NCI-H2107 (cell line): ENCODE measurements at places on chromosomes 16 and 17.

DNA sequence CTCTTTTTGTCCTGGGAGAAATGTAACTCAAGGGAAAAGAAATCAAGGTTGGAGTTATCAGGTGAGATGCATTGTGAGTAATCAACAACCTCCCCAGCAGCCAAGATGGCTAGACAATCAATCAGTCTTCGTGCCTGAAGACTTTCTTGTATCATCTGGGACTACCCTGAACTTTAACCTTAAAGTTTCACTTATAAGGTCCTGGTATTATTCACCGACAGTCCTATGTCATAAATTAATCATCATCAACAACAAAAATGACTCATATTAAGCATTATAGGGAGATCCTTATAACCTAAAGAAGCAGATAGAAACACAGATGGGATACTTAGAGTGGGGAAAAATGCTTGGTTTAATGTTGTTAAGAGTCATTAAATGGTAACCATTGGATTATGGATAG lies 7.7 kb upstream of the TEKT3 start:
- DNase-seq = no peak

DNA sequence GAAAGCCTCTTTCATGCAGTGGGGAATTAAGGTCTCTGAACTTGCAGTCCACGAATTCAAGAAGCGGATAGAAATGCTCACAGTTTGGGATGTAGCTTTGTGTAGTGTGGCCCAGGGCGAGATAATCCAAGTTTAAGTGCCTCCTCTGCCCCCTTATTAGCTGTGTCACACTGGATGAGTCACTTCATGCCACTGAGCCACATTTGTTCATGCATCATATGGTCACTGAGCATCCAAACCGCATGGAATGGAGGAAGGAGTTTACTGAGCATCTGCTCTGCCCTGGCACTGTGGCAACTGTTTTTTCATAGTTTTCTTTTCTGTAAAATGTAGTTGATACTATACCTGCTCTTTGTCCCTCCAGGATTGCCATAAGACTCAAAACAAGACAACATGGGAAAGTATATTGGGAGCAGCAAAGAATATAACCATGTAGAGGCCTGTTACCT lies 15.1 kb upstream of the DHX8 start:
- DNase-seq = no peak

DNA sequence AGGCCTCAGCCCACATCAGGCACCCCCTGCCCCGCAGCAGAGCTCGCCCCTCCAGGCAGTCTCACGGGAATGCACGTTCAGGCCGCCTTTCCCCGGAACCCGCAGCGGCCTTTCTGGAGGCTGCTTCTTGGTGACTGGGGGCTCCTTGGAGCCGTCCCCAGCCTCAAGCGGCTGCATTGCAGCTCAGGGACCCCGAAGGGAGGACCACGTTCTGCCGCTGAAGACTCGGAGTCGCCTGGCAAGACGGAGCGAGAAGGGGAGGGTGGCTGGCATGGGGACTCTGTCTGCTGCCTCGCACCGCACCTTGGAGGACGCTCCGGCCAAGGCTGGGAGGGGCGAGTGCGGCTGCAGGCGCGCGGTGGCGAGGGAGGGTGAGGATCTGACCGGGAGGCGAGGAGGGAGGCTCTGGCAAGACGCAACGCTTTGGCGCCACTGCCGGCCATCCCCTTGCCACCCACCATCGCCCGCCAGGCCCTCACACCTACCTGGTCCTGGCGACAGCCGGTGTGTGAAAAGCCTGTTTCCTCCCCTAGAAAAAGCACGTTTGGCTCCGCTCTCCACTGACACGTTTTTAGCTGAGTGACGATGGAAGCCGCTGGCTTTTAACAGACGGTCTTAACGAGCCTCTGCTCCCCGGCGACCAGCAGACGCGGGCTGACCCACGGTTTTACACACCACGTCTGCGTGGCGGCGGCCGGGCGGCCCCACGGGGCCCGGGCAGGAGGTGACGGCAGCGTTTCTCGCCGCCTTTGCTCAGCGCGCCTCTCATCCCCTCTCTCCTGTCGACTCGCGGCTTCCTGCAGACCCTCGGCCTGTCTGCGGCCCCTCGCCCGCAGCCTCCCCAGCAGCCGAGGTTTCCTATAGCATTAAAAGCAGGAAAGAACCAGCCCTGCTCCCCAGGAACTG lies 16.7 kb upstream of the GNG13 start:
- DNase-seq = no peak

DNA sequence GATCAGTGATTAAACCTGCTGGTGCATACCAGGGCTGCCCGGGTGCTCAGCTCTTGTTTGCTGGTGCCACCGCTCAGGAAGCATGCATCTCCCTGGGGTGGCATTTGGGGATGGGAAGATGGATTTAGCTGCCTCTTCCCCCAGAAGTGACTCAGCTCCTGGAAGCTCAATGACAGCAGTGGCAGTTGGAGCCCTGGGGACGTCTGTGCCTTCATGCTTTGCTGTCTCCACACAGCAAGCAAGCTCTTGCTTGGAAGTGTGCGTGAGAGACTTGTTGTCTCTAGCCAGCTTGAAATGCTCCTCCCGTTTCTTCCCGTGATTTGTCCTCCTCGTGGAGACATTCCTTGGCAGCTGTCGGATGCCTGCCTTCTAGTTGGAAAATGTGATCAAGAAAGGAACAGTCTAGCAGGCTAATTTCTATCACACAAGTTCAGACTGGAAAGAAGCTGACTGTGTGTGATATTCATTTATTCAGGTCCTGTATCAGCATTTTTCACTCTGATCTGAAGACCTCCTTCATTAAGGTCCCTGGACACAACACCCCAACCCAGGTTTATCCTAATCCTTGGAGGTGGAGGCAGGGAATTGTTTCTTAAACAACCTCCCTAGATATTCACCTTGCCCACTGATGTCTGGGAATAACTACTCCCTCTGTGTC lies 73.0 kb downstream of the BMERB1 start:
- DNase-seq = no peak

DNA sequence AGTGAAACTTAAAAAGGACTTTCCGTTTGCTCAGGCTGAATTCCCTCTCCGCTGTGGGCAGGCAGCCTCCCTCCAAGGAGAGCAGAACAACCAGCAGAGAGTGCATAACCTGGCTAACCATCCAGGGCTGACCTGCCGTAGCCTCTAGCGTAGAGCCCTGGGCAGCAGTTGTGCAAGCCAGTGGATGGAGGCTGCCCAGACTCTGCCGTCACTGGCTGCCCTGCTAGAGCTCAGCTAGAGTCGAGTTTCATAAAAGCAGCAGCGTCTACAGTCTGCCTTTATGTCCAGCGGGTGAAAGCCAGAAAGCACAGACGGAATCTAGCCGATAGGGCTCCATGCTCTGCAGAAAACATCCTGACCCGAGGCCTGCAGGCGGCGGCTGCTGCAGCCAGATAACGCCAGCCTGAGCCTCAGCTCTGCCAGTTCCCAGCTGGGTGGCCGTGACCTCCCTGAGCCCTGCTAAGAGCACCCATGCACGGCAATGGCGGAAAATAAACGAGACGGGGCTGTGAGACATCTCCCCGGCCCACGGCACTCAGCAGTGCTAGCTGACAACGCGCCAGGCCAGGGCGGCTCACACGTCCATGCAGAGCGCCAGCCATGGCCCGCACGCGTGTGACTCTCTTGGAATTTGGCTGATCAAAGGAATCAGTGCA lies 231.3 kb downstream of the ENGASE start:
- no peak for DNase-seq

- no peak for DNase-seq
These were observed 4.4 kb upstream of the KRT37 start for GRCh38 chr17:41428591-41429291.

- DNase-seq = no peak
These were observed 67.5 kb downstream of the SEC14L1 start for GRCh38 chr17:77208217-77208808.

DNA sequence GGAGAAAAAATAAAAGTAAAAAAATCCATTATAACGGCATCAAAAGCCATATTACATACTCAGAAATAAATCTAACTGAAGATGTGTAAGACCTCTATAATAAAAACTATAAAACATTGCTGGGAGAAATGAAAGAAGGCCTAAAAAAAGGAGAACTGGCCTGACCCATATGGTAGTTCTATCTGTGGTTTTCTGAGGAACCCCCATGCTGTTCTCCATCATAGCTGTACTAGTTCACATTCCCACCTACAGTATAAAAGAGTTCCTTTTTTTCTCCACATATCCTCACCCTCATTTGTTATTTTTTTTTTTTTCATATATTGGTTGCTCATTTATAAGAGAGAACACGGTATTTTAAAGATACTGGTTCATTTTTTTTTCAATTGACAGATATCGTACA lies 191.8 kb downstream of the STX8 start:
- no peak for DNase-seq

GRCh38 chr17:80166446-80166845 lies 3.4 kb upstream of the CARD14 start:
- no peak for DNase-seq

- DNase-seq = no peak
These were observed 79.5 kb upstream of the GNG13 start for GRCh38 chr16:879986-880385.

GRCh38 chr16:11669380-11670146 lies 1.3 kb downstream of the SNN start:
- DNase-seq = no peak

GRCh38 chr17:40551091-40551878 lies 14.0 kb downstream of the CCR7 start:
- no peak for DNase-seq

- DNase-seq = no peak
These were observed 18.5 kb upstream of the NTN1 start for GRCh38 chr17:9002606-9003354.

GRCh38 chr16:15593235-15593634 lies 49.7 kb downstream of the MARF1 start:
- no peak for DNase-seq

- no peak for DNase-seq
These were observed 13.9 kb downstream of the RECQL5 start for GRCh38 chr17:75652934-75653549.

DNA sequence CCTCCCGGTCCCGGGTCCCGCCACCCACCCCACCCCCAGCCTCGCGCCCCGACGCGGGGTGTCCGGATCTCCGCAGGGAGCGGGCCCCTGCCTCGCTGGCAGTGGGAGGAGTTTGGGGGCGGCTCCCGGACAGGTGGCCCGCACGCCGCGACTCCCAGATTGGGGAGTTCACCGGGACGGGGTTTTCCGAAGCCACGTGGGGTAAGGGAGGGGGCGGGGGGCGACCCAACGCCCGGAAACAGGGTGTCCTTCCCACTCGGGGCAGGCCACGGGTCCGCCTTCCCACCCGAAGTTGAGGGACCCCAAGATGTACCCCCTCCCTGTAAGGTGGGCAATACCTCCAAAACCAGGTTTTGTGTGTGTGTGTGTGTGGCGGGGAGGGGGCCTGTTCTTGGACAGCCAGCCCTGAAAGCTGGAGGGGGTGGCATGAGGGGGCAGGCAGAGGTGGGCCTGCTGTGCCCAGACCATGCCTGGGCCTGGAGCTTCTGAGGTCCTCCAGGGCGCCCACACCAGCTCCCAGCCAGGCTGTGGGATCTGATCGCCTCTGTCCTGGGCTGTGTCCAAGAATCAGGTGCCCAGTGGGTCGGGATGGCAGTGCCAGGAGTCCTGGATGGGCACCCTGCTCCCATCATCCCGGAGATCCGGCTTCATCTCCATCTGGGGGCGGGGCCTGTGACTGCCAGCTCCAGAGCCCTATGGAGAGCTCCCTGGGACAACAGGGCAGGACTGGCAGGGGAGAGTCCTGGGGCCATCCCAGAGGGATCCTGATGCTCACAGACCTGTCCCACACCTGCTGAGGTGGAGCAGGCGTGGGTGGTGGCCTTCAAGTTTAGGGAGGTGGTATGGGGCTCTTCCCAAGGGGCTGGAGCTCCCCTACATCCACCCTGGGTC lies 767 bp downstream of the SYNGR2 start:
- DNase-seq = no peak

GRCh38 chr17:43745541-43745940 lies 13.1 kb downstream of the SOST start:
- no peak for DNase-seq

DNA sequence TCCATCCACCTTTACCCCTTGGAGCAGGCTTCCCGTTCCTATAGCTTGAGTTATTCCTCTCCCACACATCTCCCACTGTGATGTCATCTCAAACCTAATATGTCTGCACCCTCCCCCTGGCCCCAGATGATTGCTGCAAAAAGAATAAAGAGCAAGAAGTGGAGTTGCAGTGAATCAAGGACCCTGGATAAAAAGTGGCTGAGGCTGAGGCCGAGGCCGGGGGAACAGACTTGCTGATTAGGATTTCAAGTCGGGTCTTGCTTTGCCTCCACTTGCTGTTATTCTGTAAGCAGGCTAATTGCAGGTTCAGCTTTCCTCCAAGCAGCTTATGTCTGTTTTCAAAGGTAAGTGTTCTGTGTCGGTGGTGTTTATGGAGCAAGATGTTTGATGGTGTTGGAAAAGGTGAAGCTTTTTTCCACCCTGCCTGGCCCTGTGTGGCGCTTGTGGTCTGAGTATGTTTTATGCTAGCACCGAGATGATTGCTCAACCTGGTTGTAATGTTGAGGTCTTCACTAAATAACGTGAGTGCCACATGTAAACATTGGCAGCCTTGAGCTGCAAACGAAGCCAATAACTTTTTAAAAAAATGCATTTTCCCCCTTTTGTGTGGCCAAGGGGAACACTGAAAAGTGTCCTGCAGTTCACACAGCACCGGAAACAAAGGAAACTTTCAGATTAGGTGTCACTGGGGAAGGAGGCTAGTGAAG lies 15.4 kb downstream of the HS3ST3B1 start:
- DNase-seq = no peak

DNA sequence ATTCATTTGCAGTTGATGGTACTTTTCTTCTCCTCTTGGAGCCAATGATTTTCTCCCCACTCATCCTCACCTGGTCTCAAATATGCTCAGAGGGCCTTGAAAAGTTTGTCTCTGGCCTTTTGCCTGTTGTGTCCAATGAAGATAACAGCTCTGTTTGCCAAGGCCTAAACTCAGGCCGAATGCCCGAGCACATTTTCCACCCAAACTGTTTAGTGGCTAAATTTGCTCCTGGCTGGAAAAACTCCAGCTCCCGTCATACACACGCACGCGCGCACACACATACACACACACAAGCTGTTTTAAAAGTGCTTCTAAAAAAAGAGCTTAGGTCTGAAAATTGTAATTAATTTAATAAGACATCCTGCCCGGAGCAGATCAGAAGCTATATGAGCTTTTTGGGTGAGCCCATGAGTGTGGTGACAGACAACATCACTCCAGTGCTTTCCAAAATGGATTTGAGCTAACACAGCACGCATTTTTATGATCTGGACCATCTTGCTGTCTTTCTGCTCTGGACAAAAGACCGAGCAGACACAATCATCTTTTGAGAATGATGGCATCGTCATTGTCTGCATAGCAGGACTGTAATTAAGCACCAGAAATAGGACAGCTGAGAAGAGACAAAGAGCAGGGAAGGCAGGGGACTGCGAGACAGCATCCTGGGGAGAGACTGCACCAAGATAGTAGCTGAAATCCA lies 48.9 kb downstream of the IRX6 start:
- DNase-seq = no peak

- DNase-seq = no peak
These were observed 69.7 kb upstream of the FA2H start for GRCh38 chr16:74844041-74844980.

GRCh38 chr16:15053904-15054303 lies 2.0 kb downstream of the NTAN1 start:
- no peak for DNase-seq
